ENCODE measurements at places on chromosomes 7 and 10.

- DNase-seq: no peak
These were observed 237.6 kb downstream of the KCNMA1 start for GRCh38 chr10:77400033-77400432.

- DNase-seq: no peak
These were observed 2.3 kb downstream of the CLEC2L start for GRCh38 chr7:139525750-139526149.

DNA sequence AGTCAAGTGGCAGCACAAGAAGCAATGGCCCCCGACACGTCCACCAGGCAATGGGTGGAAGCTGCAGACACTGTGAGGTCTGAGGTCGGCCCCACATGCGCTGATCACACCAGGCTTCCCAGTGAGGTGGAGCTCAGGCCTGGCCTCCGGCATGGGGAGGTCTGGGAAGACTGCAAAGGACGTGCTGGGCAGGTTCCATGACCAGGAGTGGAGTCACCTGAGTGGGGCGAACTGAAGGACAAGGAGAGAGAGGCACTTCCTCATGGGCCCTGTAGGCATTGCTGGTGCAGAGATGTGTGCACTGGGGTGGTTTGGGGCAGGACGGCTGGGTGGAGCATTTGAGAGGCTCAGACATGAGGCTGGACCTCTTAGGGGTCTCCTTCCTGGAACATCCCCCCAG lies 35.1 kb downstream of the C10orf120 start:
- DNase-seq: no peak

- DNase-seq: no peak
These were observed 43.1 kb downstream of the MINPP1 start for GRCh38 chr10:87547734-87548311.

DNA sequence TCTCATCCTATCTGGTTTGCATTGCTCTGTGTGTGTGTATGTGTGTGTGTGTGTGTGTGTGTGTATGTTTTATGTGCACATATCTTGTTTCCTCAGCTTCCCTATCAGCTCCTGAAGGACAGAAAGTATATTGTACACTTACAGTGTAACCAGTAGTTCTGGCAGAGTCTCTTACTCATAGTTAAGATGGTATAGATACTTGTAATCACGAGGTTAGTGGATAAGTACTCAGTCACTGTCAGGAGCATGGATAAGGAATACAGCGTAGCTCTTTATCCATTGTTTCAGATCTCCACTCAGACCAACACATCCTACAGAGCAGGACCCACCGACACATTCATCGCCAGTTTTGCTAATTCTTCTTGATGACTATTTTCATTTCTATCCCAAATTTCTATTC lies 275.0 kb downstream of the TSPAN12 start:
- no peak for DNase-seq

DNA sequence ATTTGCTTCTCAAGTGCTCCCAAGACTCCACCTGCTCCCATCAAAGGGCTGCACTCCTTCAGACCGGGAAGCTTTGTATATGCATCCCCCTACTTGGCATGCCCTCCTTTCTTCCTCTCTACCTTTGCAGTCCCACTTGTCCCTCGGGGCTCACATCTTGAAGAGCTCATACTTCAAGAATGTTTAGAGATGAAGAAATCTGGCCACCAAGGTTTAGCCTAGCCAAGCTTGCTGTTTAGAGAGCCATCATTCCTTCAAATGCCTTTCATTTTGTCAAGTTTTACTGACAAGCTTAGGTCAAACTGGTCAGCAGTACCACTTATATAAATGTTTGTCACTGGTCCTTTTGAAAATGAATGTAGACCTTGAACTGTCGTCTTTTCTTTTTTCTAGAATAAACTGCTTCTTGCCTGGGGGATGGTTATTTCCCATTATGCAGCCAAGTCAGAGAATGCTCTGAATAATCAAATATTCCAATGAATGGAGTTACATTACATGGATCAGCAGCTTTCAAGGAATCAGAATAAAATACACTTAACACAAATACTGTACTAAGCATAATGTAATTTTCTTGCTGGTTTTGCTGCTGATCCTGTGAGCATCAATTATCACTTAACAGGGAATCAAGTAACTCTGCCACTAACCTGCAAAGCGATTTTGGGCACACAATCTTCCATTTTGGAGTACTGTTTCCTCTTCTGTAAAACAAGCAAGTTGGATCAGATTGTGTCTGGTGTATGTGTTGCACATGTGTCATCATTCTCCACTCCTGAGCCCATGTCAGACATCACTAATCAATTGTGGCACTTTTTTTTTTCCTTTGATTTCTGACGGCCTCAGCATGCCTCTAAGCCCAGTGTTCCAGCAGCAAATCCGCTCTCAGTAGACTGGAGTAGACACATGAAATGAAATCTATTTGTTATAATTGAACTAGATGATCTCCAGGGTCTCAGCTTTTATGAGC lies 357.9 kb downstream of the PTEN start:
- DNase-seq: no peak

DNA sequence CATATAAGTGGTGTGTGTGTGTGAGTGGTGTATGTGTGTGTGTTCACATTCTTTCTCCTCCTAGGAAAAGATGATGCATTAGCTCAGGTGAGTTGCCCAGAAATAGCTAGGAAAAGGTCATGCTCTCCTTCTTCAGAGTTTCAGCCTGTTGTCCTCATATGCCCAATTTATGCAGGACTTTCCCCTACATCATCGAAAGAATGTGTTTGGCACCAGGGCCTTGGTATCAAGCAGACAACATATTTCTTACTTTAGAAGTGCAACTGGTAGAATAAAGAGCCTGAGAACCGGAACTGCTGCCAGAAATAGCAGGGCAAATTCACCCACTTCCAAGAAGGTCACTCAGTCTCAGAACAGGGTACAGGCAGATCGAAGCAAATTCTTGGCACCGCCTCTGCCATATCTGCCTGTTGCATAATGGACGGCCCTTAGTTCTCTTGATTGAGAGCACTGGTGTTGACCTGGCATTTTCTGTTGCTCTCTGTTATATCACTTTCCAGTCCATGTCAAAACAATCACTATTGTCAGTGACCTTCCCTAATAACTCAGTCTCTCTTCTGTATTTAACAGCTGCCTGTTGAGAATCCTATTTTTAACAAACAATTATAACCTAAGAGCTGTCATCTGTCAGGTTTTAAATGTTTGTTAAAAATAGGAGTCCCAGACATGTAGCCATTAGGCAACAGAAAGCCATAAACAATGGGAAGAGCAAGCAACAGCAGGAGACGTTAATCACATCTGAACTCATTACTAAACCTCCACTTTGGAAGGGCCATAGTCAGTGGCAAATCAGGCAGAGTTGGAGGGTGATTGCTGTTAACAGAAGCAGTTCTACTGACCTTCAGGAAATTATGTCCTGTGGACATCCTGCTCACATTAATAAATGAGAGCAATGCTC lies 20.7 kb downstream of the ADRB1 start:
- DNase-seq: no peak

DNA sequence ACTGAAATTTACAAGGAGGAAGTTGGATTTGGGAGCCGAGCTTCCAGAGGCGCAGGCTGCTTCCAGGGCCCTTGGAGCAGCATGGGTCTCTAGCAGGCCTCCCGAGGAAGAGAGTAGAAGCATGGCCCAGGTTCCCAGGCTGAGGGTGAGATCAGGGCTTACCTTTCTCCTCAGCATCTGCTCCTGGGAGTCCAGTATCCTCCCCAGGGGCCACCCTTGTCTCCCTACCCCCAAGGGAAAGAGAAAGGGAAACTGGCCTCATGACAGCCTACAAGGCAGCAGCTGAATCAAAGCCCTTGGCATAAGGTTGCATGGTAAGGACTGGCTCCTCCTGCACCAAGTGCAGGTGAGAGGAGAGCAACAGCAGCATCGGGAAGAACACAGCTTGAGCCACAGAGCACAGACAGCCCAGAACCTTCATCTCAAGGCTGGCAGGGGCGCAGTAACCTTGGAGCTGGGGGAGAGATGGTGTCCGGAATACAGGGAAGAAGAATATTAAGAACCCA lies 114.5 kb downstream of the MARCHF5 start:
- DNase-seq: no peak

DNA sequence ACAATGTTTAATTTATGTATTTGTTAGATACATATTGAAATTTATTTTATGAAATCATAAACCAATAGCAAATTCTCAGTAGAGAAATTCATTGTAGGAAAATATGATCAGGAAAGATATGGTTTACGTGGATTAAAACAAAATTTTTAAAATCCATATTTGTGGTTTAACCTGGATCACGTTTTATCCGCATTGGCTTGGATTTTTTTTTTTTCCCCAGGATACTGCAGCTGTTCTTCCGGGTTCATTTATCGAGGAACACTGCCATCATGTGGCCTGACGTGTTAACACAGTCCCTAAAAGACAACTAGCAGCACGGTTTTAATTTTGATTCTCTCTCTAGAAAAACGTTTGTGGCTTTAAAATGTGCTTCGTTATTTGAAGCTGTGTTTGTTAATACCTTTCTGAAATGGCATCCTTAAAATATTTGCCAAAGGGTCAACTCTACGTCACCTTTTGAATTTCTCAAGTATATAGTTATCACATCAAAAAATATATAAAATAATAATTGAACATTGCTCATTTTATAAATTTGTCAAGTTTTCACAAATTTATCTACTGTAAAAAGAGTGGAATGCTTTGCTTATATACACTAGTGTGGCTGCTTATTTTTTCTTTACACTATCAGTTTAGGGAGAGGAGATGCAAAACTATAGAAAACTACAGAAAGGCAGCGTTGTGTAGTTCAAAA lies 8.7 kb upstream of the ASB4 start:
- no peak for DNase-seq

DNA sequence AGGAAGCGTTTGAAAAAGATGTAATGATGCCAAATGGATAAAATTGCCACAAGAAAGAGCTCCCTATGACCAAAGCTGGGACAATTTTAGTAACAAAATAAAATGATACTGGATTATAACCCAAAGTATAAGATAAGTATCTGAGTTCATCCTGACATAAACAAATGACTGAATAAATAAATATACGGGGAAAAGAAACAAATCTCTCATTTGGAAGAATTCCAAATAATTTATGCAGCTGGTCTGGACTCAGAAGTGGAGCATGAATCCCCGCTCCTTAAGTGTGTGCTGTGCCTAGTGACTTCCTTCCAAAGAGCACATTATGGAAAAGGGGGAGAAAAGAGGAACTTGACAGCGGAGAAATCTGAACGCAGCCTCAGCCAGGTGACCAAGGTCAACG lies 186.2 kb downstream of the RAMP3 start:
- no peak for DNase-seq

DNA sequence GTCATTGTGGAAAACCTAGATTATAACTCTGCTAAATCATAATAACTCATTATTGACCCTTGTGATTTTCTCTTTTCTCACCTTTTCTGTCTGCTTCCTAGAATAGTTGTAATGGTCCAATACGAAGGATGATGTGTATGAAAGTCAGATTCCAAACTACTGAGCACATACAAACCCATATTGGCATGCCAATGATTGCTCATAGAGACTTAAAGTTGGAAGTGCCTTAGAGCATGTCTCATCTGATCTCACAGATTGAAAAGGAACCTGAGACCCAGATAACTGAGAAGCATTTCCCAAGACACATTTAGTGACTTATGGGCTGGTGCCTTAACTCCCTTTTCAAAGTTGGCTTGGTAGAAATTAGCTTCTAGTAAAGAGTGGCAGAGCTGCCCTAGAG lies 594.3 kb downstream of the REEP3 start:
- no peak for DNase-seq

- DNase-seq: no peak
These were observed 135.4 kb upstream of the SEMA3D start for GRCh38 chr7:85322252-85322651.

GRCh38 chr10:110995301-110995700 lies 75.9 kb downstream of the SHOC2 start:
- no peak for DNase-seq

- DNase-seq: no peak
These were observed 7.3 kb downstream of the UROS start for GRCh38 chr10:125815764-125816163.

GRCh38 chr10:22183771-22184461 lies 33.9 kb downstream of the EBLN1 start:
- DNase-seq: no peak

- no peak for DNase-seq
These were observed 185.0 kb upstream of the TMEM196 start for GRCh38 chr7:19958309-19958896.

- DNase-seq: no peak
These were observed 708 bp upstream of the GPR85 start for GRCh38 chr7:113087071-113087998.

DNA sequence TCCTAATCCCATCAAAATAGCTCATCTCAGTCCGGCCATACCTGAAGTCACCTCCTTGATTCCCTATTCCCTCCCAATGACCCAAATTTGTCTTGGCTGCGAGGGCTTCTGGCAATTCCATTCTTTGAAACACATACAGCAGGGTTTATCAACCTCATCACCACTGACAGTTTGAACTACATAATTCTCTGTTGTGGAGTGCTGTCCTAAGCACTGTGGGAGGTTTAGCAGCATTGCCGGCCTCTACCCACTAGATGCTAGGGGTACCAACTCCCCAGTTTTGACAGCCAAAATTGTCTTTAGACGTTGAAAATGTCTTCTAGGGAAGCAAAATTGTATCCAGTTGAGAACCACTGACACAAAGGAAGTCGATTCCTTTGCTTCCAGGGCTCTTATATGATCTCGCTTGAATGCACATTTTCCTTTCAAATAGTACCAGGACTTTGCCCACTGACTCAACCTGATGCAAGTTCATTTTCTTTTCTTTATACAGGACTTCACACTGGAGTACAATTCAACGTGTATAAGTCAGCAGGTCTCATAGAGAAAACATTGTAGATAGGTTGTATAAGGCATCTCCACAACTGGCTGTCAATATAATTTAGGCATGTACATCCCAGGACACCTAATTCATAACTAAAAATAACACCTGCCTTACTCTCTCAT lies 133.3 kb downstream of the STRA8 start:
- no peak for DNase-seq

- no peak for DNase-seq
These were observed 22.4 kb downstream of the GPER1 start for GRCh38 chr7:1110358-1110757.

- no peak for DNase-seq
These were observed 106.3 kb downstream of the DYNC1I1 start for GRCh38 chr7:95878677-95879076.
